HT-29 (cell line): ENCODE measurements at places on chromosomes 4 and X. TPM values are rescaled to one million over a fixed set of nuclear protein-coding genes. Genes with fewer than 3 reads are reported as not detected.

The SPARCL1 gene
- not detected in 2 replicates for total RNA-seq

The TAB3 gene
- 4.4 and 5.7 TPM in 2 replicates for total RNA-seq

The TLR1 gene
- not detected in 2 replicates for total RNA-seq

The CDS1 gene
- 11.6 and 14.8 TPM in 2 replicates for total RNA-seq

The USP26 gene
- not detected in 2 replicates for total RNA-seq

The RPS6KA6 gene
- 0.61 and 2.5 TPM in 2 replicates for total RNA-seq

The MAEA gene
- 127 and 139 TPM in 2 replicates for total RNA-seq

The N4BP2 gene
- 1.8 and 2.3 TPM in 2 replicates for total RNA-seq

The MOSPD2 gene
- 4.0 and 6.0 TPM in 2 replicates for total RNA-seq

The GRIA3 gene
- total RNA-seq: not detected in 2 replicates

The COL25A1 gene
- total RNA-seq: not detected in 2 replicates

The PTCHD1 gene
- total RNA-seq: not detected in 2 replicates

The EVC gene
- total RNA-seq: not detected in 2 replicates

The LRIT3 gene
- total RNA-seq: 0.03 TPM in 1 of 2 replicates, not detected in the other

The AKAP4 gene
- not detected in 2 replicates for total RNA-seq

The ARAP2 gene
- 10.7 and 14.0 TPM in 2 replicates for total RNA-seq

The TXK gene
- 0.89 and 1.7 TPM in 2 replicates for total RNA-seq

The SHROOM3 gene
- total RNA-seq: 62.1 and 70.6 TPM in 2 replicates

The KIT gene
- total RNA-seq: not detected in 2 replicates

The SORBS2 gene
- 3.1 and 9.7 TPM in 2 replicates for total RNA-seq

The OTC gene
- not detected in 2 replicates for total RNA-seq

The MAGEB2 gene
- total RNA-seq: not detected in 2 replicates

The TRPC3 gene
- not detected in 2 replicates for total RNA-seq

The FAAH2 gene
- total RNA-seq: 3.1 and 3.4 TPM in 2 replicates

The MAP3K15 gene
- total RNA-seq: 0.26 TPM in 1 of 2 replicates, not detected in the other

The DIPK2B gene
- not detected in 2 replicates for total RNA-seq

The TMEM154 gene
- total RNA-seq: 0.05 and 0.56 TPM in 2 replicates

The MND1 gene
- 3.9 and 5.7 TPM in 2 replicates for total RNA-seq

The WFS1 gene
- 49.2 and 49.8 TPM in 2 replicates for total RNA-seq

The GPR50 gene
- not detected in 2 replicates for total RNA-seq

The ARSJ gene
- total RNA-seq: 28.4 and 31.0 TPM in 2 replicates

The PTTG2 gene
- not detected in 2 replicates for total RNA-seq

The PF4V1 gene
- total RNA-seq: not detected in 2 replicates

The ANOS1 gene
- not detected in 2 replicates for total RNA-seq

The MUC7 gene
- not detected in 2 replicates for total RNA-seq

The FMR1NB gene
- total RNA-seq: not detected in 2 replicates

The UGT2A3 gene
- total RNA-seq: 0.10 and 0.43 TPM in 2 replicates

The LANCL3 gene
- 0.76 and 0.78 TPM in 2 replicates for total RNA-seq

The ADH1A gene
- not detected in 2 replicates for total RNA-seq

The AWAT2 gene
- total RNA-seq: not detected in 2 replicates

The POF1B gene
- 46.3 and 48.7 TPM in 2 replicates for total RNA-seq

The AVPR2 gene
- not detected in 2 replicates for total RNA-seq

The MEPE gene
- not detected in 2 replicates for total RNA-seq

The TASL gene
- not detected in 2 replicates for total RNA-seq

The CCNI gene
- total RNA-seq: 92.6 and 116 TPM in 2 replicates

The NPY2R gene
- not detected in 2 replicates for total RNA-seq

The TCEAL9 gene
- 10.3 and 11.8 TPM in 2 replicates for total RNA-seq

The AIFM1 gene
- total RNA-seq: 28.4 and 39.7 TPM in 2 replicates

The PCSK1N gene
- total RNA-seq: not detected in 2 replicates
